CD8-positive, alpha-beta memory T cell (primary cell): ENCODE measurements at places on chromosomes 13 and 19.
A peak's percentile ranks its signal among the peaks of the same experiment; 100 is the strongest.

- peak; percentile 77 for DNase-seq
These were observed at the start of gene S1PR4 for GRCh38 chr19:3178377-3178972. S1PR4 (plus strand) TSS chr19:3178769; CDS start chr19:3178793, 24 bp downstream.

DNA sequence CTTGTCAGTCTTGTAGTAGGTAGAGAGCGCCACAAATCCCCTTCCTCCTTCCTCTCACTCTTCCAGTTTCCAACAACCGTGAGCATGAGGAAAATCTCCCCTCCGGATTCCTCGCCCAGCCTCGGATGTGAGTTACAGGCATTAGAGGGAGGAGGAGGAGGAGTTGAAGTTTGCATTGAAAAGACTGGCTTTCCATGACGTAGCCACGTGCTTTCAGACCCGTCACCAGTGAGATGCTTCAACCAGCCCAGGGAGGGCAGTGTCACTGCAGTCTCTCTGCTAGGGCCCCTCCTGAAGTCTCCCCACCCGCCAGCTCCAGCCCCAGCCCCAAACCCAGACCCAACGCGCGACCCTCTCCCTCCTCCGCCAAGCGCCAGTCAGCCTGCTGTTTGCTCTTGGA, 442 bp upstream of the FGF14 start:
- no peak for DNase-seq

DNA sequence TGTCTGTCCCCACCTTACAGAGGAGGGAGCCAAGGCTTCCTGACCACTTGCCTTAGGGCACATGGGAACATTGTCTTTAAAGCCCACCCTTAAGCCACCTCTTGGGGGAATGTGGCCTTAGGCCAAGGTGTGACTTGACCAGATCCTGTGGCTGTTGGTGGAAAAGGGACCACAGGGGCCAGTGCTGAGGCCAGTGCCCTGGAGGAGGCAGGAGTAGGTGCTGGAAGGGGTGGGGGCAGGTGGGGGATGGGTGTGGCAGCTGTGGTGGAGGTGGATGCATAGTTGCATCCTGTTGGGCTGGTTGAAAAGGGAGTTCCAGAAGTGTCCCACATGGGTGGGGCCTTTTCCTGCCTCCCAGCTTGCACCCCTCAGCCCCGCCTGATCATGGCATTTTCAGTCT, 44.8 kb downstream of the DNM2 start:
- peak; percentile 23 for DNase-seq

DNA sequence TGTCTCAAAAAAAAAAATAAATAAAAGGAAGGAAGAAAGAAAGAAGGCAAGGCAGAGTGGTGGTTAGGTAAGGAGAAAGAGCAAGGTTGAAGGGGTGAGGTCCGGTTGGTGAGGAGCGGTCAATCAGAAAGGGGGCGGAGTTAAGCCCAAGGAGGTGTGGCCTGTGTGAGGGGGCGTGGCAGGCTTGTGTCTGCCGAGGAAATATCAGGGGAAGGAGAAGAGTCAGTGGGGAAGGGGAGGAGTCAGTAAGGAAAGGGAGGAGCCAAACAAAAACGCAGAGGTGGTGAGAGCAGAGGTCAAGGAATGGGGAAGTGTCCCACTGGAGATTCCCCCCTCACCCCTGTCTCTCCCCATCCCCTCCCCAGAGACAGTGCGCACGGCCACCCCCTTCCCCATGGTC, 5.9 kb downstream of the CACNG7 start:
- no peak for DNase-seq

DNA sequence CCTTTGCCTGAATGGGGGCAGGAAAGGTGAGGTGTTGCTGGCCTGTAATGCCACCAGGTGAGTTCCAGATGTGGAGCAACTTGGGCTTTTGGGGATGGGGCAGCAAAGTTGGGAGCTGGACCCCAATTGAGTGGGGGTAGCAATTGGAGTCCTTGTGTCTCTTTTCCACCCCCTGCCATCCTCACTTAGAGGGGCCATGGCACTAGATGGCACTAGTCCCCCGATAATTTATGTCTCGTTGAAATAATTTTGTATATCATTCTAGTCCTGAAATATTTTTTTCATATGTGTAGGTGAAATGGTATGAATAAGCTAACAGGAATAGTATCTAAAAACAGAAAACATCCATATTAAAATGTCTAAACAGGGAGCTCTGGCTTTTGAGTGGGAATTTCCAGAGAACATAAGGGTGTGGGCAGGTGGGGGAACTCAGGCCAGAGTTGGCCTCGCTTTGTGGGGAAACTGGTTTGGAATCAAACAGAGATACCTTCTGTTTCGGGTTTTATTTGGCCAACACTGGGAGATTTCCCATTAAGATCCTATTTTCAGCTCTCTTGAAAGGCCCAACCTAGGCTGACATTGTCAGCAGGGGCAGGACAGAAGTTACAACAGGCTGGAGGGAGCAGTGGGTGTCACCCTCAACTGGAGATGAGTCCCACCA, 3.4 kb downstream of the ZNF576 start:
- no peak for DNase-seq

- DNase-seq, result no peak
These were observed 184.1 kb upstream of the EDNRB start for GRCh38 chr13:78102741-78103140.

DNA sequence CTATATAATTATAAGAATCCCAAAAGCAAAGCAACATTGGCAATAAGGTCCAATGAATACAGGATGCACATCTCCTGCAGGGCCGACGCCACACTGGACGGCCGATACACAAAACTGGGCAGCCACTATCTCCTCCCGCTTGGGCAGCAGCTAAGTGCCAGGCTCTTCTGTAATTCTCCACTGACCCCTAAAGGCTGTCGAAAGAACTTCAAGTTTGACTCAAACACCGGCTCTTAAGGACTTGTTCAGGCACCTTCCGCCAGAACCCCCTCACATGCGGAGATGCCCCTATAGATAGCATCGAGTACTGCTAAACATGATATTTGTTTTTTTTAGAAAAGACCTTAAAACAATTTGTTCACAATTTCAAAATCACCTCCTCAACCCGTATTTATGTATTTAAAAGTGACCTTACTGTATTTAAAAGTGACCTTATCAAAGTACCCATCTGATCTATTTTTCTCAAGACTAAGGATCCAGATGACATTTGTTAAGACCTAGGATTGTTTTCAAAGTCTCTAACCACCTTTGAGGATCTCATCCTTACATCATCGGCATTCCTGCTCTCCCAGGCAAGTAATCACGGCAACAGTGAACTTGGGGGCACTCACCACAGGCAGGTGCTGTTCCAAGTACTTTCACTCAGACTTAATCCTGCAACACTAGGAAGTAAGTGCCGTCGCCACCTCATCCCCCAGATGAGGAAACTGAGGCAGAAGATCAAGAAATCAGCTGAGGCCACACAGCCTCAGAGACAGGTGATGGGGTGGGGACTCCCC, 77.8 kb downstream of the TUBGCP3 start:
- no peak for DNase-seq
